Activated CD4-positive, alpha-beta T cell treated with anti-CD3 and anti-CD28 coated beads for 4 hours (primary cell): ENCODE measurements at places on chromosomes 3 and 15.

- no peak for DNase-seq
These were observed 222.4 kb downstream of the CACNA2D3 start for GRCh38 chr3:54344601-54345231.

DNA sequence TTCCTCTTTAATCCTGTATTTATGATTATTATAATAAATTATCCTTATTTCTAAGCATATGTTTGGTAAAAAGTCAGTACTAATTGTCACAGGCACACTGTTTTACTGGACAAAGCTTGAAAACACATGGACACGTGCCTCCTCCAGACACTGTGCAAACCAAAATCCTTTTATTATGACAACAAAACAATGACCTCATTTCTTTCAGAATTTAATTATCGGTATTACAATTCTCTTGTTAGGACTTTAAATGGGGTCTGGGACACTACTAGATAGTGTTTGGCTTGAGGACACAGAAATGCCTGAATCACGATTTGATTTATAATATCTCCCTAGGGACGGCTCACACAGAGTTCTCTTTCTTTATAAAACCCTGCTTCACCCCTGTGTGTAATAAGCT is 107.3 kb upstream of the IGSF10 start:
- DNase-seq = no peak

GRCh38 chr3:154169796-154170110 is 48.6 kb downstream of the ARHGEF26 start:
- DNase-seq = no peak

GRCh38 chr3:140006331-140006730 is 71.3 kb downstream of the CLSTN2 start:
- no peak for DNase-seq

DNA sequence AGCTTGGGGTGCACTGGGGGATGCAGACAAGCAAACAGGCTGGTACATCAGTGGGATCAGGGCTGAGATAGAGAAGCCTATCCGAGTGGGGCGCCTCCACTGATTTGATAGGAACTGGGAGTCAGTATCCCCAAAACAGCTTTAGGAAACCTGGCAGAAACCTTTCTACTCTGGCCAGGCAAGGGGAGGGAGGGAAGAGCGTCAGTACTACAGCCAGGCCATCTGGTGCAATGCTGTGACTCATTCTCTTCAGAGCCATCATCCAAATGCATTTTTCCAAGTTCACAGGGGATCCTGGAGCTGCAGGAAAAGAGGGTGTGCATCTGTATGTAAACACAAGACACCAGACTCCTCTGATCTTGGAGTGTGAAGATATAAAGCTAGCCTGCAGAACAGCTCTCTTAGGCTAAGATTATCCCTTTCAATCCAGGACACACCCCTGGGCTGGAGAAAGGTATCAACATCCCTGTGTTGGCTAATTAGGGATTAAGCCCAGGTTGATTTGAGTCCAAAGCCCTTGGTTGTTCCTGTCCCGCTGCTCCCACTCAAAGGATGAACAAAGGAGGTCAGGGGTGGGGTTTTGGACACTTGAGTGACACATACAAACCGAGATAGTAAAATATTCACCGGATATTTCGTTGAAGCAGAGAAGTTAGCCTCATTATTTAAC is 9.3 kb downstream of the GALNT15 start:
- no peak for DNase-seq

- DNase-seq = no peak
These were observed 312.4 kb downstream of the CACNA2D3 start for GRCh38 chr3:54434756-54435155.

DNA sequence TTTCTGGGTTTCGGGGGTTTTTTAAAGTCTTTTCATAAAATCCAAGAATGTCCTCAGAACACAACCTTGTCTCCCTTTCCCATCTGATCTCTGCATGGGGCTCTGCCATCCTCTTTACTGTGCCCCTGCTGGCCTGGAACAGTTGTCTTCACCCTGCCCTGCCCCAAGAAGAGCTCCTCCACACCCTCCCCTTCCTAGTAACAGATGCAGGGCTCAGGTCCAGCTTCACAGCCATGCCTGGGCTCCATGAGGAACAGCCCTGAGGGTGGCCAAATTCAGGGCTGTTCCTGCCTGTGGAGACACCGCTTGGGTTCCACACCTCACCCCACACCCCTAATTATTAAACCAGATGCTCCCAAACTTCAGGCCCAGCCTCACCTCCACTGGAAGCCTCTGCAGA is 12.9 kb upstream of the ULK3 start:
- DNase-seq = no peak

- DNase-seq = no peak
These were observed 175.0 kb downstream of the RPLP1 start for GRCh38 chr15:69627548-69628158.

DNA sequence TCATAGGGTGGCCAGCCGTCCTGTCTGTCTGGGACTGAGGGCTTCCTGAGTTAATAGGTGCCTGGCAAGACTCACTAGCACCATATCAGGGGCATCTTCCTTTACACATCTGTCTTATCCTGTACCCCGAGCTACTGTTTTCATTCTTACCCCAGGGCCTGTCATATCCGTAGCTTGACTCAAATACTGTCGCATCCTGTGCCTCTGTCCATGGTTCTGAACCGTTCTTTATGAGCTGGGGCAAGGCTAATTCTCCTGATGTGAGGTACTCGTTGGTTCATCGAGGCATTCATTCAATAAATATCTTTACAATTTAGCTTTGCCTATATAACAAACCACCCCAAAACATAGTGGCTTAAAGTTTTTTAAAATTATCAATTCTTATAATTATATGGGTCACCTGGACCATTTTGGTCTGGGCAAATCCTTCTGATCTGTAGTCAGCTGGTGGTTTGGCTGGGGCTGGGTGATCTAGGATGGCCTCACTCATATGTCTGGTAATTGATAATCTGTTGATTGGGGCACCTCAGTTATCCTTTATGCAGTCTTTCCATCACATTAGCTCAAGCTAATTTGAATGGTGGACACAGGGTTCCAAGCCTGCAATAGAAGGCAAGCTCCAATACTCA is 121.2 kb downstream of the TLE3 start:
- peak; percentile 43 for DNase-seq

GRCh38 chr15:35667908-35668307 is 121.9 kb upstream of the DPH6 start:
- no peak for DNase-seq

GRCh38 chr3:152309031-152309430 is 40.3 kb downstream of the MBNL1 start:
- DNase-seq = no peak

- no peak for DNase-seq
These were observed 1.3 kb upstream of the TP63 start for GRCh38 chr3:189629803-189630455.

- DNase-seq = no peak
These were observed 132.8 kb downstream of the LRIG1 start for GRCh38 chr3:66367979-66368378.

- no peak for DNase-seq
These were observed 253.8 kb upstream of the ARL6 start for GRCh38 chr3:97510795-97511194.

- DNase-seq = no peak
These were observed 49.0 kb upstream of the SELENOK start for GRCh38 chr3:53940623-53941022.

DNA sequence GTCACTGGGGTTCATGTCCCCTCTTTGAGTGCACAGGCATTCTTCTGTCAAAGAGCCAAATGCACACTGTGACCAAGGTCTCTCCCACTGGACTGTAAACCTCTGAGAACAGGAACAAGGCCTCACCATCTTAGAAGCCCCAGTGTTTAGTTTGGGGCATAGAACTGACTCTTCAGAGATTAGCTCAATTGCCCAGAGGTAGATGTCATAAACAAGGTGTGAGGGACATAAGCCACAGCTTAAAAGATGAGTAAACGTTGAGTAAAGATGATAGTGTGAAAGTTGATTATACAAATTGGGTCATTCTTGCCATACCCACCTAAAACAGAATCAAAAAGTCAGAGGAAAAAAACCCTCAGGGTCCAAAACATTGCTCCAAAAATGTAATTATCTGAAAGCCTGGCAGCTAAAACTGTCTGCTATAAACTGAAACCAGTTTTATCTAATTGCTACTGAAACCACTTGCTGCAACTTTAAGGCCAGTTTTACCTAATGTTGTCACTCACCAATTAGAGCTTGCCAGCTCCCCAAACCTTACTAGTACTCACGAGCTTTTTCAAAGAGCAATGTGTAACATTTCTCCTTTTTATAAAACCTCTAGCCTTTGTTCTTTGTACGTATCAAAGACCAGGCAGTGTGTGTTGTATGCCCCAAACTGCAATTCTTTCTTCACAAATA is 415.2 kb downstream of the RAP2B start:
- DNase-seq = no peak

DNA sequence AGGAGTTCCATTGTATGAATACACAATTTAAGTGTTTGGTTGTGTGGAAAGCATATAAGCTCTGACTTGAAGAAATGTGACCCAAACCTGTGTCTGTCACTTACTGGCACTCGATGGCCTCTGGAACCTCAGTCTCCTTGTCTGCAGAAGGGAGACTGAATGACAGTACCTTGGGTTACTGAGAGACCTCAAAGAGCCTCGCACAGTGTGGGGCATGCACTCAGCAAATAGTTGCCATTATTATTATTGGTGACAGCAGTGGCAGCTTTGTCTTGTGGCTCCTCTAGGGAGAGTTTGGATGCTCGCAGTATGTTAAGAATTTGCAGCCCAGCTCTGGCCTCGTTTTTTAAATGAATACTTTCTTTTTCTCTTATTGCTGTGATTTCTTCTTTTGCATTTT is 43.4 kb downstream of the EEFSEC start:
- no peak for DNase-seq

- no peak for DNase-seq
These were observed 118.4 kb upstream of the FHIT start for GRCh38 chr3:61369678-61370077.

GRCh38 chr15:79930516-79930915 is 33.7 kb upstream of the MTHFS start:
- DNase-seq = no peak

DNA sequence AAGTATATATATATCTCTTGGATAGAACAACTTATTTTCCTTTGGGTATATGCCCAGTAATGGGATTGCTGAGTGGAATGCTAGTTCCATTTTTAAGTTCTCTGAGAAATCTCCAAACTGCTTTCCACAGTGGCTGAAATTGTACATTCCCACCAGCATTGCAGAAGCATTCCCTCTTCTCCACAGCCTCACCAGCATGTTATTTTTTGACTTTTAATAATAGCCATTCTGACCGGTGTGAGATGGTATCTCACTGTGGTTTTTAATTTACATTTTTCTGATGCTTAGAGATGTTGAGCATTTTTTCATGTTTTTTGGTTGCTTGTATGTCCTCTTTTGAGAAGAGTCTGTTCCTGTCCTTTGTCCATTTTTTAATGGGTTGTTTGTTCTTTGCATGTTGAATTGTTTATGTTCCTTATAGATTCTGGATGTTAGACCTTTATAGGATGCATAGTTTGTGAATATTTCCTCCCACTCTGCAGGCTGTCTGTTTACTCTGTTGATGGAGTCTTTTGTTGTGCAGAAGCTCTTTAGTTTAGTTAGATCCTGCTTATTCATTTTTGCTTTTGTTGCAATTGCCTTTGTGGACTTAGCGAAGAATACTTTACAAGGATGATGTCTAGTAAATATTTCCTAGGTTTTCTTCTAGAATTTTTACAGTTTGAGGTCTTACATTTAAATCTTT is 82.7 kb upstream of the NR2F2 start:
- no peak for DNase-seq

DNA sequence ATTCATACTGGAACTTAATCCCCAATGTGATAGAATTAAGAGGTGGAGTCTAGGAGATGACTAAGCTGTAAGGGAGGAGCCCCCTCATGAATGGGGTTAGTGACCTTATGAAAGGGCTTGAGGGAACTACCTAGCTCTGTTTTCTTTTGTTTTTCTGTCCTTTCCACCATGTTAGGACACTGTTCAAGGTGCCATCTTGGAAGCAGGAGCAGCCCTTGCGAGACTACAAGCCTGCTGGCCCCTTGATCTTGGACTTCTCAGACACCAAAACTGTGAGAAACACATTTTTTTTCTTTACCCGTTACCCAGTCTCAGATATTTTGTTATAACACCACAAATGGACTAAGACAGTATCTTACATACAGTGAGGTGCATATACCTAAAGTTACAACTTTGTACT is 26.5 kb downstream of the GOLGA6A start:
- no peak for DNase-seq

DNA sequence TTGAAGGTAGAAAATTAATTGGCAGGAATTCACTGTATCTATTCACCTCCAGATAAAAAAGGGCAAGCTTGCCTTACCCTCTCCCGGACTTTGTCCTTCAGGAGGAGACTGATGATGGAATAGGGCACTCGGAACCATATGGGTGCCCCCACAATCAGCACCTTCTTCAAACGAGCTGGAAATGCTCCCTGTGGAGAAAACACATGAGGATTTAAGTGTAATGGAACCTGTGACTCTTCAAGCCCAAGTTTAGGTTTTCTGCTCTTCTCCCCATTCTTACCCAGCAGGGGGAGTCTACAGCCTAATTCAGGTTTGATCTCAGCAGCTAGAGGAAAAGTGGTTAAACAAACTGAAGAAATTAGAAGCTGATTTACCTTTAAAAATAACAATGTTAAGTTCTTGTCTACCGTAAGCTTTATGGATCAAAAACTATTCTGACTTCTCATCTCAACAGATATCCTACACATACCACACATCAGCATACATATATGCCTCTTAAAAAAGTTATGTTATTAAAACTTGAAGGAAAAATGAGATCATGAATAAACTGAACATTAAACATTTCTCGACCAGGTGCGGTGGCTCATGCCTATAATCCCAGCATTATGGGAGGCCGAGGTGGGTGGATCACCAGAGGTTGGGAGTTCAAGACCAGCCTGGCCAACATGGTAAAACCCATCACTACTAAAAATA is 57.5 kb upstream of the SIN3A start:
- peak; percentile 38 for DNase-seq

DNA sequence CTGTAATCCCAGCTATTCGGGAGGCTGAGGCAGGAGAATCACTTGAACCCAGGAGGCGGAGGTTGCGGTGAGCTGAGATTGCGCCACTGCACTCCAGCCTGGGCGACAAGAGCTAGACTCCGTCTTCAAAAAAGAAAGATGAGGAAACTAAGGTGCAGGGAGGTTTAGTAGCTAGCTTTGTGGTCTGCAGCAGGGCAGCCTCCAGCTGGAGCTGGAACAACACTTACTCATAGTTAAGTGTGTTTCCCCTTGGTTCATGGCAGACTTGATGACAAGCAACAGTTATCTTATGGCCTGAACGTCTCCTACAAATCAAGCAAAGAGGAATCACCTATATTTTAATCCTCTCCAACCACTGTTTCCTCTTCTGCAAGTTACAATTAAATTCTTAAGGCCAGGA is 12.6 kb downstream of the KAT2B start:
- DNase-seq = no peak

DNA sequence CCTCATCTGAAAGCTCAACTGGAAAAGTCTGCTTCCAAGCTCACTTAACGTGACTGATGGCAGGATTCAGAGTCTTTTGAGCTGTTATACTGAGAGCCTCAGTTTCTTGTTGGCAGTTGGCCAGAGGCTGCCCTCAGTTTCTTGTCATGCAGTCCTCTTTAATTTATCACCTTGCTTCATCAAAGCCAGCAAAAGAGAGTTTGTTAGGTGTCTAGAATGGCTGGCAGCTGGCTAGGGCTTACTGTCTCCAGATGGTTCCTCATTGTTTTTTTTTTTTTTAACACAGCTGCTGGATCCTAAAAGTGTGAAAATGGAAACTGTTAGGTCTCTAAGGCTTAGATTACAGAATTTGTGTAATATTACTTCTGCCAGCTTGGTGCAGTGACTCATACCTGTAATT is 310.6 kb downstream of the PDCD6IP start:
- DNase-seq = no peak
